ENCODE measurements at places on chromosomes 3 and 15.

GRCh38 chr3:122000936-122001605 lies 21.0 kb downstream of the ILDR1 start:
- DNase-seq, result no peak

DNA sequence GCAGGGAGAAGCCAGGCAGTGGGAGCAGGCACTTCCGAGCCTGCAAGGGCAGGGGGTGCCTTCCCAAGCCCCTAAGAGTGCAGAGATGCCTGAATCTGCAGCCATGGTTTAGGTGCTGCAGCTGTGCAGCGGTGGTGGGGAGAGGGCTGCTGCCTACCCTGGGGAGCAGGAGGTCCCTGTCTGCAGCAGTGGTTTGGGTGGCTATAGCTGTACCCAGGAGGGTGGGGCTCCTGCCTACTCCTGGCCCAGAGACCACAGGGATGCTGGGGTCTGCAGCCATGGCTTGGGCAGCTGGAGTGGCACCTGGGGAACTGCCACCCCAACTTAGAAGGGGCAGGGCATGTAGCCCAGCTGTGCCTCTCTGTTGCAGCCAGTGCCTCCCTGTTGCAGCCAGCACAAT lies 488.1 kb upstream of the THBS1 start:
- no peak for DNase-seq

GRCh38 chr15:91824256-91824655 lies 29.3 kb upstream of the SLCO3A1 start:
- no peak for DNase-seq

- no peak for DNase-seq
These were observed 66.2 kb downstream of the FOXP1 start for GRCh38 chr3:71517271-71517791.

DNA sequence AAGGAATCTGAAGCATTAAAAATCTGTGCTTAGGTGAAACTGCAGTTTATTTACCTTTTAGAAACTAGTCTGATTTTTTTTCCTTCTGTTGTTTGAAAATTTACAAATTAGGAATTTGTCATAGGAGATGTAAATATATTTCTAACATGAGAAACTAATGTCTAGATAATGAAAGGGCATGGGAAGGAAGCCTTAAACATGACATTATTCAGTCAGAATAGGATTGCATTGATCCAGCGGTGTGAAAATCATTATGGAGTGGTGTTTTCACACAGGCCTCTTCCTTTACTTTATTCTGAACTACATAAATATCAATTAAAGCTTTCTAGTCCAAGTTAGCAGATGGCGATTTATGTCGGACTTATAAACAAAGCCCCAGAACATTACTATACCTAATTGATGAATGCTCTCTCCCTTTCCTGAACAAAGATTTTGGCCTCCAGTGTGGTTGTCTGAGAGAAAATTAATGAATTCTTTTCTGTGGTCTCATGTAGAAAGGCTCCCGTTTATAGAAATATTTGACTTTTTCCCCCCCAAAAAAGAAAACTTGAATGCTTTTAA lies 37.9 kb downstream of the FNDC3B start:
- no peak for DNase-seq

DNA sequence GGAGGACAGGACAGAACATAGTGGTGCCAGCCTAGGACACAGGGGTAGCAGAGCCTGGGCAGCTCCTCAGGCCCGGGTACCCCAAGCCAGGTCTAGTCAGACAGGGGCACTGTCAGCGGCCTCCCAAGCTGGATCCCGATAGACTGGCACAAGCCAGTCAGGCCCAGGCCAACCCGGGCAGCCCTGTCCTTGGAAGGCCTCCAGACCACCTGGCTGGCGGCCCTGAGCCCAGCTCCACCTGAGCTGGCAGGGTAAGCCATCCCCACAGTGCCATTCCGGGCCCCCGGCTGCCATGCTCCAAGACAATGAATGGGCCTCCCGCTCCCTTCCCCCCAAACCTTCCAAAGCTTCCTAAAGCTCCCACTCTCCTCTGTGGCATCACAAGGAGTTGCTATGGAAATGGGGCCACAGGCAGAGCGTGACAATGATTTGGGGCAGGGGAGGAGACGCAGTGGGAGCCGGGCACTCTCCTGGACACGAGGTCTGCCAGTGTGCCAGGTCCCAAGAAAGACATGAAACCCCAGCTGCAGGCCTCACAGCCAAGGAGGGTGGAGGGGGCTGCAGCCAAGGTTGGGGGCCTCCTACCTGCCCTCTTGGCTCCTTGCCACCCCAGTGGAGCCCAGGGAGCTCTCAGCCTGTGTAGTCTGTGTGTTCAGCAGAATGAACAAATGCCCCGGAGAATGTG lies 165.6 kb upstream of the LINGO1 start:
- no peak for DNase-seq

GRCh38 chr15:58407236-58407775 lies 24.5 kb upstream of the LIPC start:
- DNase-seq, result no peak

DNA sequence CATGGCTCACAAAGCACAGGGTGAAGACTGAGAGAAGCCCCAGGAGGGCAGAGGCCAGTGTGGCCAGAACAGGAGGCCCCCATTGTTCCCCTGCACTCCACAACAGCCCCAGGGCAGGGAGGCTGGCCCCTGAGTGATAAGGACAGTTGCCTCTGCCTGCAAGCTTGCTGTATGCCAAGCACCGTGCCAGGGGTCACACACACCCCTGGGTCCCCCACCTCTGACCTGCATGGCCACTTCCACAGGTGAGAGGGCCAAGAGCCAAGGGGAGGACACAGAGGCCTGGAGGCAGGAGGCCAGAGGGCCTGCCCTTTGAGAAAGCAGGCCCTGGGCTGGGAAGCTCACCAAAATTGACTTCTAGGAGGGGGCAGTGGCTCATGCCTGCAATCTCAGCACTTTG lies 23.7 kb downstream of the ATRIP start:
- DNase-seq, result no peak

GRCh38 chr3:126261037-126261436 lies 80.7 kb upstream of the ALDH1L1 start:
- no peak for DNase-seq

GRCh38 chr3:171494457-171495109 lies 34.4 kb upstream of the TNIK start:
- peak; percentile 40 for DNase-seq
